CD4-positive, alpha-beta T cell treated with Interleukin-2 at 100 ng/mL for 4 hours (primary cell): ENCODE measurements at places on chromosomes 4 and X.

GRCh38 chr4:41200486-41201017, 13.8 kb downstream of the APBB2 start:
- DNase-seq: no peak

GRCh38 chrX:141214196-141214595, 28.1 kb downstream of the SPANXC start:
- no peak for DNase-seq

- DNase-seq: no peak
Measured at GRCh38 chr4:90165883-90166282, 38.7 kb downstream of the CCSER1 start.

- DNase-seq: peak; percentile 22
Measured at GRCh38 chrX:50691820-50692219, 122.2 kb downstream of the SHROOM4 start.

DNA sequence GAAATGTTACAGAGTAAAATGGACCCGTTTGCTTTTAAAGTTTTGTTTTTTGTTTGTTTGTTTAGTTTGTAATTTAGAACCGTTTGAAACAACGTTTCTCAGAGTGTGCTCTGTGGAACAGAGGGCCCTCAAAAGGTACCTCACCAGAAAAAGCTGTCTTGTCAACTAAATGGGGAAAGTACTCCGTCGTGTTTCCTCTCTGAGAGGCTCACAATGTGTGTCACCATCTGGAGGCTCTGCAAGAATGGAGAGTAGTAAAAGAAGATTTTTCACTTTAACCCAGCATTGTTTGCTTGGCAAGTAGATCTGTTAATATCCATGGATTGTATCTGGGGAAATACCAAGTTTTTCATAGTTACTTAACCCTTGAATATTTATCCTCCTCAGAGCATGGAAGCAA, 1.5 kb upstream of the ENPEP start:
- DNase-seq: no peak

- no peak for DNase-seq
Measured at GRCh38 chrX:13776387-13776786, 40.5 kb downstream of the GPM6B start.
